ENCODE measurements at places on chromosomes 5 and 9.

DNA sequence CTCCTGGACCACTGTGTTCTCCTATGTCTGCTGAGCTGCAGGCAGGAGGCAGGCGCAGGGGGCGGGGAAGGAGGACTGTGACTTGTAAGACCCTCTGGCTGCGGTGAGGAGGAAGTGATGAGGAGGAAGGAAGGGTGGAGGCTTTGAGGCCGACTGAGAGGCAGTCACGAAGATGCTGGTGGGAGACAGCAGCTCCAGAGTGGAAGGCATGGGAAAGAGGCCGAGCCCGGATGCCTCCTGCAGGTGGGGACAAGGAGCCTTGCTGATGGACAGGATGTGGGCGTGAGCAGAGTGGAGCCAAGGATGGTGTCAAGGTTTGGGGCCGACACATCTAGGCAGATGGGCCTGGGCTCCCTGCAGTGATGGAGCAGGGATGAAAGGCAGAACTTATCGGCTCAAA lies 74.3 kb upstream of the ICE1 start:
- DNase-seq: no peak

DNA sequence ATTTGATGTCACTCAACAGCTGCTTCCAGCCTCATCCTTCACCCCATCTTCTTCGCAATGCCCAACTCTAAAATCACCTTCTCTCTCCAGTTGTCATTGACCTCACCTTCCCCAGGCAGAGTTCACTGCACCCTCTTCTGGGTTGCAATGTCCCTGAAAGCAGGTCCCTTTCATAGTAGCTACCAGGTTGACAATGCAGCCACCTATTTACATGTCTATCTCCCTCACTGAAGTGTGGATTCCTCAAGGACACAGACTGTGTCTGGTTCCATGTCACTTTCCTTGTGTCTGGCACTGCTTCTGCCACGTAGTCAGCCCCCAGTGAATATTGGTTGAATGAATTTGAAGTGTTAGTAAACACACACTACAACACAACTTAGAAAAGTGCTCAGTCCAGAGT lies 445.5 kb upstream of the WWC1 start:
- DNase-seq: no peak

GRCh38 chr5:17114715-17115599 lies 102.5 kb upstream of the BASP1 start:
- no peak for DNase-seq

GRCh38 chr5:152113401-152113800 lies 188.8 kb upstream of the GLRA1 start:
- DNase-seq: no peak

DNA sequence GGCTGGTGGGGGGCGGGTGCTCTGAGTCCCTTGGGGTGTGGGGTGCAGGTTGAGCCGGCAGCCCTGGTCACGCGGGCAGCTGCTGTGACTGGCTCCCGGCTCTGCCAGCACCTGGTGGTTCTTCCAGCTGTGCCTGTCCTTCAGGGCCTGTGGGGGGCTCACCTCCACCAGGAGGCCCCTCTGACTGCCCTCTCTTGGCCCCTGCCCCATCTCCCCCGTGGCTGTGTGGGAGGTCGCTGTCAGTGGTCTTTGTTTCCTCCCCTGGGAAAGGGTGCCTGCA lies 3.3 kb downstream of the RXRA start:
- DNase-seq: no peak

DNA sequence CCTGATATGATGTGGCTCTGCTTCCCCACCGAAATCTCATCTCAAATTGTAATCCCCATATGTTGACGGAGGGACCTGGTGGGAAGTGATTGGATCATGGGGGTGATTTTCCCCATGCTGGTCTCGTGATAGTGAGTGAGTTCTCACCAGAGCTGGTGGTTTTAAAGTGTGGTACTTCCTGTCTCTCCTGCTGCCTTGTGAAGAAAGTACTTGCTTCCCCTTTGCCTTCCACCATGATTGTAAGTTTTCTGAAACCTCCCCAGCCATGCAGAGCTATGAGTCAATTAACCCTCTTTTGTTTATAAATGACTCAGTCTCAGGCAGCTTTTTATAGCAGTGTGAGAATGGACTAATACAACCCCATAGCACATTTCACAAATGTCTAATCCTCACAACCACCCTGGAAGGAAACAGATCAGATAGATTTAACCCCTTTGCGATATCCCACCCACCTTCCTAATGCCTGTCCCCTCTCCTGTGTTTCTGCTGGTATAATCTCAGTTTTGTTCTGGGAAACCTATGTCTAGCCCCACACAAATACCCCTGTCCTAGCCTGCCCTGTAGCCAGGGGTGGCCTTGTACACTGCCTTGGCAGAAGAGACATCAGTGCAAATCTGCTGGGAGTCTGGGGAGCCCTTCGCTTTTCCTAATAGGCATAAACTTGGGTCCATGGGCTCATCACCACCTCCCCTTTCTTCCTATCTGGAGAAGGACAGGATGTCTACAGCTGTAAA lies 157.0 kb upstream of the RAI14 start:
- no peak for DNase-seq

DNA sequence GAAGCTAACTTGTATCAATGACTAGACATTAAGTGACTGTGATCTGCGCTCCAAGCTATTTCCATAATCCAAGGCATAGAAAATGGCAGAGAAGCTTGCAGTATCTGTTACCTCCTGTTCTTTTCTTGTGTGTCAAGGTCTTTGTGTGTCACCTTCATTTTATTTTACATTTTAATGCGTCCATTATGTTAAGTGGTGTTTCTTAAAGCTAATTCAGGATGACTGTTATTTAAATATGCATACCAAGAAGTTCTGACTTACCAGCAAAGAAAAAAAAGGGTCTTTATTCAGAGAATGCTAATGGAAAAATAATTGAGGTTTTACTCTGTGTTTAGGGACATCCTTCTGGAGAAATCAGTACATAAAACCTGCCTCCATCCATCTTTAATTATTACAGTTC lies 52.3 kb downstream of the STK32A start:
- no peak for DNase-seq

- DNase-seq: no peak
Observed at GRCh38 chr5:77239126-77239741, 28.8 kb downstream of the PDE8B start.

- no peak for DNase-seq
Observed at GRCh38 chr5:173646692-173647091, 30.2 kb upstream of the BOD1 start.

- DNase-seq: no peak
Observed at GRCh38 chr5:50716134-50716533, 49.7 kb downstream of the PARP8 start.

DNA sequence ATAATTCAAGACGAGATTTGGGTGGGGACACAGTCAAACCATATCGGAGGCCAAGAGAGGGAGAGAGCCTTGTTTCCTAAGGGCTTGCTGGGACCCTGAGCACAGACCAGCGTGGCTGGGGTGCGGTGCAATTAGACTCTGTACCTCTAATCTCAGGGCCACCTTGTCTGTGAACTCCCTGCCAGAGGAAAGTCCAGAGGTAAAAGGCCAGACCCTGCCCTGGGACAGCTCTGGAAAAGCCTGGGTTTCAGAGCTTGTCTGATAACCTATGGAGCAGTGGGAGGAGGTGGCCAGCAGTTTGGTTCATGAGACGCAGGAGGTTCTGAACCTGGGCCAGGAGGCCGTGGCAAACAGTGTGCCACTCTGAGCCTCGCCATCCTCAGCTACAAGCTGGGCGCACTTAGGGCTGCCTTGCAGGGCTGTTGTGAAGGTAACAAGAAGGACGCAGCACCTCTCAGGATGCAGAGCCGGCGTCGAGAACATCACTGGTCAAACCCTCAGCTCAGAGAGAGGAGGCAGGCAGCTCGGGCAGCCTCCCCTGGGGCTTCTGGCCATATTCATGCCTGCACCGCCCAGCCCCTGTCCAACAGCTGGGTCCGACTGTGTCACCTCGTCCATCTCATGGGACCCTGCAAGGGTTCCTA lies 4.8 kb upstream of the DOLPP1 start:
- DNase-seq: no peak

DNA sequence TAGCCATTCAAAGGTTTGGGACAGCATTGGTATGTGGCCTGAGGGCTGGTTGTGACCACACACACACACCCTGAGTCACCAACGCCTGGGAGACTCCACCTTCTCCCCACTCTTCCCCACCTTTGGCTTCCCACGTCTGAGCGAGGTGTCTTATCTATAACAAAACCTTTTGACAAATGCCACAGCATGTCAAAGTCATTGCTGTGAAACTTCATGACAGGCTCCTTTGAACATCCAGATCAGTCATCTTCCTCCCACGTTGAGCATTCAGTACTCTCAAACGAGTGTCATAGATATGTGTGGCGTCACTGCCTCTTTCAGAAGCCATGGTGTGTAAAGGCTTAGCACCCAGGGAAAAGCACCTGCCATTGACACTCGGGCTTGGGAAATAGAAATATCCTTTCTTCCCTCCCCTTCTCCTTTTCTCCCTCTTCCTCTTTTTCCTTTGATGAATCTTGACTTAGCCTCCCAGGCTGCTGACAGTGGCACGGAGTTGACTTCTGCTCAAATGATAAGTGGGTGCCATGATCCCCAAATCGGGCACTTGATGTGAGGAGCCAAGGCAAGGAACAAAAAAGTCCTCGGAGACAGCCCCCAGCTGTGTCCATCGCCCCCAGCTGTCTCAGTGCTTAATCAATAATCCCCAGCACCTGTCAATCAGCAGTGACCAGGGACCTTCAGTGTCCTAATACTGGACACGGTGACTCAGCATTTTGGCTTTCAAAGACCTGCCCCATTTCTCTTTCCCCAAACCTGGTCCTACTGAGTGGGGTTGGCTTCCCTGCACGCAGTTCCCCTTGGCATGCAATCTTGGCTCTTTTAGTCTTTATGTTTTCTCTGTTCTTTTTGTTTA lies 114.8 kb downstream of the FGF18 start:
- no peak for DNase-seq

GRCh38 chr5:2570586-2570985 lies 180.9 kb downstream of the IRX2 start:
- no peak for DNase-seq
